ENCODE measurements at places on chromosomes 7 and 10.
A peak's percentile ranks its signal among the peaks of the same experiment; 100 is the strongest.

DNA sequence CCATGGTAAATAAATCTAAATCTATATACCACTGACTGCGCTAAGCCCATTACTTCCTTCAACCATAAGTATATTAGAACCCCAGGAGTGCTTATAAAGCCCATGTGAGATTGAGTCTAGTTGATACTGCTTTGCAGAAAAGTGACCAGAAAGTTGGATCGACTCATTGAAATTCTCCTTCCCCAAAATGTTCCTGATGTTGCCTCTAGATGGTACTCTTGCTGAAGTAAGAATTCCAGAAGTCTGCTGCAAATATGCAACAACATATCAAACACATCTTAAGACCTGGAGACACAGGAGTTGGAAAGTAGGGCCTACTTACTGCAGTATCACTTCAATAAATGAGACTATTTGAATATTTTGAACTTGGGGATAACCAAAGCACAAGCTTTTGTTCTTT is 550.8 kb downstream of the IPMK start:
- DNase-seq = peak; percentile 68

- DNase-seq = no peak
Measured at GRCh38 chr10:48649349-48649944, 35.2 kb upstream of the WDFY4 start.

DNA sequence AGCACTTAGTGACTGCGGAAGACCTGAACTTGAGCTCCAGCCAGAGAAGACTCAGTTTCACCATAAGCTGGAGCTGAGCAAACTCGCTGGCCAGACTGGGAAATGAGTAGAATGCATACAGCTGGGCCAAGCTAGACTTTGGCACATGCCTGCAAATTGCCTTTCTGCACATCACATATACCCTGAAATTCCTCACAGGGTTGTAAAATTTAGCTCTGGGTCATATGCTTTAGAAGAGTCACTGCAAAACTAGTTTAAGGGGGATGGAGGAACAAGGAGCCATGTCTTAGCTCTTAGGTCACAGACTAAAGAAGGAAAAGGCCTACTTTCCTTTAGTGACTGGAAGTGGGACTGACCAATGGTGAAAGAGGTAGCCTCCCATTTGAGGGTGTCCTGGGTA is 67.6 kb downstream of the PPP1R3C start:
- no peak for DNase-seq

DNA sequence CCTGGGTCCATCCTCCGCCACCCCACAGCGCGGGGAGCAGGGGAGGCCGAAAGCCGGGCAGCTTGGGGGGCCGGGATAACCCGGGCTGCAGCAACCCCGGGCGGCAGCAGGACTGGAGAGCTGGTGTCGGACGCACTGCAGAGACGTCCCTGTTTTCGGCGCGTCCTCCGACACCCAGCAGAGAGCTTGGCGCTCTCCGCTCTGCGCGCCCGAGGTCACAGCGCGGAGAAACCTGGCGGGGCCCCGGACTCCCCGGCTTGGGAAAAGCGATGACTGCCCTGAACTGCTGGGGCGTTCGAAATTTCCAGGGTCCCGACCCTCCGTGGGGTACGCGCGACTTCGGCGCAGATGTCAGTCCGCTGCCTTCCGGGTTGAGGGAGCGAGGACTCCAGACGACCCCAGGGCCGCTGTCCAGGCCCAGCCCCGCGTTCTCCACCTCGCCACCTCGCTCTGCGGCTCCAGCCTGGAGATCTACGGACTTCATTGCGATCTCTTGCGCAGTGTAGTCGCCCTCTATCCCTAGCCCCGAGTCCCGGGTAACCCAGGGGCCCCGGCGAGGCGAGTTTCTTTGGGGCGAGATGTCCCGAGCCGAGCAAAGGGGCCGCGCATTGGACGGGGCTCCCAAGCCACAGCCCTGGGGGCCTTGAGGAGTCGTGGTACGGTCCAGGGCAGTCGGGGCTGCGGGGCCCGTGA is 617 bp upstream of the FOXI2 start:
- no peak for DNase-seq

DNA sequence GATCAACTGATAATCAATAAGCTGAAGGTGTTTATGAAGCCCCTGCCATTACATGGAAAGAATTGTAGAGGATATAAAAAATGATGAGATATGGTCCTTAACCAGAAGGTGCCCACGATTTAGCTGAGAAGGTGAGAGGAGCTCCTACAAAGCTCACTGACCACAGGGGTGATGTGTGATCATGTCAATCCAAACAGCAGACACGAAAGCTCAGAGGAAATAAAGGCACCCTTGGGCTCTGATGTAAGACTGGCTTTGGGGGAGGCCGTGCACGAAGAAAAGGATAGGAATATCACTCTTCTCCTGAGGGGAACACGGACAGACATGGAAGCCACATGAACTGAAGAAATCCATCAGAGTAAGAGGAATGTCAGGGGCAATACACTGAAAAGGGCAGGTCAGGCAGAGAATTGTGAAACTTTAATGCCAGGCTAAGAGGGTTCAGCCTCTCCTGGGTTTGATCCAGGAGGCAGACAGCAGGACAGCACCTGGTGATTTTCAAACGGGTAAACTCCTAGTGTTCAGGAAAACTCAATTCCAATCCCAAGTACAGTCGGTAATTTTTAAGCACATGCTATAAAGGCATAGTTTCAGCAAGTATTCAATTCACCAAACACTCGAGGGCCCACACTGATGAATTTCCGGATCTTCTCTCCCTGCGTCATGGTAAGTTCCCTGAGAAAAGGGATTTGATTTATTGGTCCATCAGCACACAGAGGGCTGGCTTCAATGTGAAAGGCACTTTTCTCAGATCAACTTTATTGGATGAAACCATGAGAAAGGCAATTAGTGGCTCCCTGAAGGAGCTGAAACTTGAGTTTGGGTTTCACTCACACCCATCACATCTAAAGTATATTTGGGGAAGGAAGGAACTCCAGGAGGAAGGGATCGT is 163.8 kb downstream of the PRPF18 start:
- no peak for DNase-seq

DNA sequence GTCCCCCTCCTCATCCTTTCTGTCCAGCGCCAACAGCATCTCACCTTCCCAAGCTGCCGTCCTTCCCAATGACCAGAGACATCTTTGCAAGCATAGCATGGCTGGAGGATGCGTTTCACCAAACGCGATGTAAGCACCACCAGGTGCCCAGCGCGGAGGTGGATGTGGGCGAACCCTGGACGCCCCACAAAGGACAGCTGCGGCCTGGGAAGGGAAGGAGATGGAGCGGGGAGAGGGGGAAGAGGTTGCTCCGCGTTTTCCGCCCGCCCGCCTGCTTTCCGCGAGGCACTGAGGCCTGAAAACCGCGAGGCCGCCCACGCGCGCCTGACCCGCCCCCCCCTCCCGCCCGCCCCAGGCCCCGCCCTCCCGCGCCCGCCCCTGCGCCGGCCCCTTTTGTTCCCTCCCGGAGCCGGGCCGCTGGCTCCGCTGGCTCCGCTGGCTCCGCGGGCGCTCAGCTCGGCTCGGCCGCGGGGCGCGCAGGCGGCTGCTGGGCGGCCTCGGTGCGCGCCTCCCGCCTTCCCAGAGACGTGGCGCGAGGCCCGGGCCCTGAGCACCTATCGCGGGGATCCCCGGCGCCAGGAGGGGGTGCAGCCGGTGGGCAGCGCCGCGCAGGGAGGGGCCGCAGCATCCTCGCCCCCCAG is at the start of gene CLIP2:
Gene CLIP2, plus strand, starts transcription at position 390 of the 641 bp plus-strand sequence. CDS start 28,140 bp downstream, outside the sequence.
- DNase-seq = peak; percentile 39

DNA sequence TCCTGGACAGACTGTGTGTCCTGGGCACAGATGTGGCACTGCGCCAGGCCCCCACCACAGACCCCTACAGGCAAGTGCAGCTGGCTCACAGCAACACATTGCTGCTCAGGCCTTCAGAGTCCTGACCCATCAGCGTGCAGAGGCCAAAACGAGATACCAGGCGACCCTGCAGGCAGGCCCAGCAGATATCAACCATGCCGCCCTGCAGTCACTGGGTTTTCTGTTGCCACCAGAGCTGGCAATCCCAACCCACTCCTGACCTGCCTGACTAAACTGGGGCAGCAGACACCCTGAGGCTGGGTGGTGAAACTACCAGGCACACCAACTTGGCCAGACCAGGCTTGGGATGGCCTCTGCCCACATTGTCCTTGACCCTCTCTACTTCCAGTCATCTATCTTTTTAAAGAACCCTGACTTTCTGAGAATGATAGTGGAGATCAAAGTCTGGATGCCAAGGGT is 20.3 kb downstream of the ZCCHC24 start:
- no peak for DNase-seq

- no peak for DNase-seq
Measured at GRCh38 chr7:40717242-40717641, 582.4 kb downstream of the SUGCT start.

DNA sequence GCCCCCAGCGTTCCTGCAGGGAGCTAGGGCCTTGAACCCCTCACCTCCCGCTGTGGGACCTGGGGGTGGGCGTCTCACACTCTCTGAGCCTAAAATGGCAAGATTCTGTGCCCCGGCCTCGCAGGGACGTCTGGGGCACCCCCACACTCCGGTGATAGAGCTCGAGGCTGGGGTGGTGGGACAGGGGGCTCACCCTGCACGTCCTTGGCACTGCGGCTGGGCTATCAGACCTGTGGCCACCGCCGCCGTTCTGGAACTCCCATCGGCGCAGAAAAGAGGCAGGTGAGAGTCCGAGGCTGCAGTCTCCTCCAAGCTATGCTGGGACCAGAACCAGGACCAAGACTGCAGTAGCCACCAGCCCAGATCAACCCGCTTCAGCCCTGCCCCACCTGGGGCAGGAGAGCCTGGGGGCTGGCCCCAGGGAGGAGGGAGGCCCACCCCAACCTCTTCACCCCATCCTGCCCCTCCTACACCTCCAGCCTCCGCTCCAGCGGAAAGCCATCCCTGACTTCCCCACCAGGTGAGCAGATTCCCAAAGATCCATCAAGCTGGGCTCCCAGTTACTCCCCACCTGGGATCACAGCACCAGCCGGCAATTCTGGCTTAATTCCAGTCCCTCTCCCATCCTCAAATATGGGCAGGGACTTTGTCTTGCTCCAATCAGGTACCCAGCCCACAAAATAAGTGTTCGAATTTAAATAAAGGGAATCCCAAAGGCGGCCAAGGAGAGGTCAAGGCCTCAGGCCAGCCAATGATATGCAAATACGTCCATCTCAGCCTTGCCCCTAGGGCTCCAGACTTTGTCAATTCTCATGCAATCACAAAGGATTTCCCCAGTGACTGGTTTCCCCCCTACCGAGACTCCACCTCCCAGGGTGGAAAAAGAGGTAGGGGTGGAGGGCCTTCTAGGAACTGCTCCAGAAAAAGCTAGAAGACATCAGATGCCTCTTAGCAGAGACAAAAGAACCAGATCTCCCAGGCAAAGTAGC is 16.4 kb downstream of the TNRC18 start:
- no peak for DNase-seq

GRCh38 chr7:38893061-38893460 is 15.9 kb downstream of the VPS41 start:
- no peak for DNase-seq

- no peak for DNase-seq
Measured at GRCh38 chr10:5136468-5137087, 42.4 kb downstream of the AKR1C3 start.

- DNase-seq = no peak
Measured at GRCh38 chr7:33964417-33965182, 59.3 kb downstream of the BMPER start.

DNA sequence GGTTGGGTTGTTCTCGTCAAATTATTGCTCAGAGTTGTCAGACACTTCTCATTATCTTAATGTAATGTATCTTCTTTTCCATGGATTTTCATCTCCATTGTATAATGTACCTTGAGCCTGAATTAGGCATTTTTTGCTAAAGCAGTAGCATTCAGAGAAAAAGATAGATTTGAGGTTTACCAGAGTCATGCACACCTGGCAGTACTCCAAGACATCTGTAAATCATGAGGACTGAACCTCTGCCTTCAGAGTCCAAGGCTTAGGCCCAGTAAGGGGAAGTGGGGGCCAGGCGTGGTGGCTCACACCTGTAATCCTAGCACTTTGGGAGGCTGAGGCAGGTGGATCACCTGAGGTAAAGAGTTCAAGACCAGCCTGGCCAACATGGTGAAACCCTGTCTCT is 624.3 kb upstream of the MBL2 start:
- DNase-seq = no peak

DNA sequence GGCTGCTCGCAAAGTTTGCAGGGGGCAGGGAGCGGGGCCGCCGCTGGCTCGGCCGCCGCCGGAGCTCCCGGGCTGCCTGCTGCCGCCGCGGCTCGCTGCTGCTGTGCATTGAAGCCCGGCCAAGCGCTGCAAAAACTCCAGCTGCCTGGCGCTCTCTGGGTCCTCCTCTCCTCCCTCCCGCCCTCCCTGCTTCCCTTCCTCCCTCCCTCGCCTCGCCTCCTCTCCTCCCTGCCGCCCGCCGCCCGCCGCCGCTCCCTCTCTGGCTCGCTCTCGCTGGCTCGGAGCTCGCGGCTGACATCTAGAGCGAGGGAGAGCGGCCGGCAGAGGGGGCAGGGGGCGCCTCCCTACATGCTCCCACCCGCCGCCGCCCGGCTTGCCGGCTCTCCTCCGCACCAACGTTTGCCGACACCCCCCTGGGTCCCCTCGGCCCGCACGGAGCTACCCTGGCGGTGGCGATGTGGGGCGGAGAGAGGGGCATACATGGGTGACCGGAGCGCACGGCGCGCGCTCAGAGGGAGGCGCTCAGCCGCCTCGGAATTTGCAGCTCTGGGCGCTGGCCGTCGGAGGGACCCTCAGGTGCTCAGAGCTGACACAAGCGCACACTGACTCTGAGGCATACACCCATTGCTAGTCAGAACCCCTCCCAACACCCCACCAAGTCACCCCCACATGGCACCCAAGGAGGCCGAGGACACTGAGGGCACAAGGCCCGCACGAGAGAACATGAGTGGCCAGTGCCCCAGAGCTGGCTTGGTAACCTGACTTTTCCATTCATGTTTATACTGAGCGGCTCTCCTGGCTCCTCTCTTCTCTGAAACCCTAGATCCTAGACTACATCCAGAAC is 1.2 kb upstream of the PLXNA4 start:
- DNase-seq = peak; percentile 76

GRCh38 chr10:132450466-132450824 is 53.4 kb downstream of the PWWP2B start:
- no peak for DNase-seq
